ENCODE measurements at places on chromosomes 4 and X. TPM values are rescaled to one million over a fixed set of nuclear protein-coding genes. Genes with fewer than 3 reads are reported as not detected.

GRCh38 chrX:127207326-127207725 is 387.8 kb downstream of the PRR32 start:
- no peak for DNase-seq

DNA sequence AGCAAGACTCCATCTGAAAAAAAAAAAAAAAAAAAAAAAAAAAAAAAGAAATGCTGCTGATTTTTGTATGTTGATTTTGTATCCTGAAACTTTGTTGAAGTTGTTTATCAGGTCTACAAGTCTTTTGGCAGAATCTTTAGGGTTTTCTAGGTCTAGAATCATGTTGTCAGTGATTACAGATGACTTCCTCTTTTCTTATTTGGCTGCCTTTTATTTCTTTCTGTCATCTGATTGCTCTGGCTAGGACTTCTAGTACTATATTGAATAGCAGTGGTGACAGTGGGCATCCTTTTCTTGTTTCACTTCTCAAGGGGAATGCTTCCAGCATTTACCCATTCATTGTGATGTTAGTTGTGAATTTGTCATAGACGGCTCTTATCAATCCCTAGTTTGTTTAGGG is 334.4 kb downstream of the SPRY1 start:
- no peak for DNase-seq

GRCh38 chr4:39255266-39255665 is 72.9 kb downstream of the WDR19 start:
- no peak for DNase-seq

Gene TCEAL7
- not detected for total RNA-seq

DNA sequence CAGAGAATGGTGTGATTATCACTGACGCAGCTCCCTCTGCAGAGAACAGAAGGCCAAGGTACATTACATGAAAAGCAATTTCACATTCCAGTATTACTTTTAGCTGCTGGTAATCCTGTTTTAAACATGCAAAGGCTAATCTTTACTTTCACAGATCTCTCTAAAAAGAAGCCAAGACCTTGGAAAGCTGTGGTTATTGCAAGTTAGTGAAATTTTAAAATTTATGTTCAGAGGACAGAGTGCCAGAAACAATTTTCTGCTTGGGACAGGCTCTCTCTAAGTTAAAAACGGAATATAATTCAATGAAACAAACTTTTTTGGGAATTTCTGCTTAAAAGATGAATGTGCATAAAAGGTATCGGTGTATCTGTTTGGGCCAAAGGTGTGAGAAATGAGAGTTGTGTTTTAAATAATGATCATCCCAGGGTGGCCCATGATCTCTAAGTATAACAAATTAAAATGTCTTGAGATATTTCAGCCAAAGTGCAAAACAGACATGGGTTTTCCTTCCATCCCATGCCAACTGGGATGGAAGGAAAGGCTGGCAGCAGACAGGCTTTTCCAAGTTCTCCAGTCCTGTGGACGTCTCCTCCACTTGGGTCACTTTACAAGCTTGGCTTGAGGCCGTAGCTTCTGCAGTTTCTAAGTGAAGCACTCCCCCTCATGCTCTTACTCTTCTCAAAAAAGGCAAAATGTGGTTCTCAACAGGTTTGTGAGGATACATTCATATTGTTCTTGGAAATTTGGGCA is 118.0 kb downstream of the DRD5 start:
- no peak for DNase-seq

DNA sequence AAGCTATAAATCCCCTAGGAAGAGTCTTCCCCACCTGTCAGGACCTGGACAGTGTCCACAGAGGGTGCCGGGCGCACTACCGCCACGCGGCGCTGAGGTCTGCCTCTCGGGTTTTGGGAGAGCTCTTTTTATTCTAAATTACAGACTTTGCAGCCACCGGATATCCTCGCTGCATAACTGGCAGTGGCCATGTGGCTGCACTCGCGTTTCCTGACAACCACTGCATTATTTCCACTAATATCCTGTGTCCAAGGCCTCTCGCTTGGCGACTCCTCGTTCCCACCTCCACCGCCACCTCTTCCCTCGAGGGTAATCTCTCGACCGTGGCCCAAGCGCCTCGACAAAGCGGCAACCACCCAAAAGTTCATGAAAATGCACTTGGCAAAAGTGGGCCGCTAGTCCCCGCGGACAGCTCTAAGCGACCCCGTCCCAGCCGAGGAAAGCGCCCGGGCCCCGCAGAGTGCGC is 512 bp upstream of the TMEM131L start:
- DNase-seq: peak; percentile 66

DNA sequence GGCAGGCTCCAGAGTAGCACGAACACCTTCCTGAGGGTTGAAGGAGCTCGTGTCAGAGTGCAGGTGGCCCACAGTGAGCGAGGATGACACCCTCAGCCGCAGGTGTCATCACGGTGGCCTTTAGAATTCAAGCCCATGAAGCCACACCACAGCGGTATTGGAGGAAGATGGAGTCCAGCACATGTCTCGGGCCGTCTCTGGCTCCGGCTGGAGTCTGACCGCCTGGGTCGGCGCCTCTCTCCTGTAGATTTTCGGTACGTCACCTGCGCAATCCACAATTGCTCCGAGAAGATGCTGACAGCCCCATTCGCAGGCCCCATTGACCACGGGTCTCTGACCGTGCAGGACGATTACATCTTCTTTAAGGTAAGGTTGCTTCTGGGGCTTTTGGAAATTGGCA is 229.4 kb upstream of the PSAPL1 start:
- no peak for DNase-seq

DNA sequence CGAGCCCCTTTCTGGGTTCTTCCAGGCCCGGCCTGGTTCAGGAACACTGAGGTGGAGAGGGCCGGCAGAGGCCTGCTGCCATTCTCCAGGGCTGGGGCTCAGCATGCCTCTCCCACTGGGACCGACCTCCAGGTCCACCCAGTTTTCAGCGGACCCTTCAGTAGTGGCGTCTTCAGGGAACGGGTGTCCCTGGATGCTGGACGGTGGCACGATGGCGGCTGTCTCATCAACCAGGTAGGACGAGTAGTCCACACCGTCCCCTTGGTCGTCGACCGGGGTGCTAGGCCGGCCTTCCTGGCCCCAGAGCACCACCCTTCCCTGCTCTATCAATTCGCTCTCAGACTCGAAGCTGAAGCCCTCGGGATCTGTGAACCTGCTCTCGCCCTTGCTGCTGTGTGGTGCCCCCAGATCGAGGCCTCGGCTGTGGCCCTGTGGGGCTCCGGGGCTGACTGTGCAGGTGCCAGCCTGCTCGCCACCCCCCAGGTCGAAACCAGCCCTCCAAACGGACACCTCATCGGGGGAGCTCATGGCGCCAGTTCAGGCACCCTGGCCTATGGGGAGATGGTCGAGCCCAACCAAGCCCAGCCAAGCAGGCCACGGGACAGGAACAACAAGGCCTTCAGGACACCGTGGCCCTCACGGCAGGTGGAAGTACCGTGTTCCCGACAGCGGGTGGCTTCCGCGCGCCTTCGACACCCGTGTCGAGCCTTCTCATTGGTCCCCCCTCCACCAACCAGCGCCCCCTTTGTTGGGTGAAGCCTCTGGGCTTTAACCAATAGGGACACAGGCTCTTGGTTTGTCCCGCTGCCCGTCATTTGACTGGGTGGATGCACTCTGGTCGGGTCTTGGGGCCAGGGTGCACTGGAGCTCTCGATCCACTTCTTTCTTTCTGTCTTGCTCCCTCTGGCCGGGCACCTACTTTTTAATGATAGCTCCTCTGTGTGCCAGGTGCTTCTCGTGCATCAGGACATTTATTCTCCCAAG is 814 bp upstream of the LOC101059915 start:
- no peak for DNase-seq

- no peak for DNase-seq
Measured at GRCh38 chr4:1578251-1578773, 105.8 kb downstream of the FAM53A start.

GRCh38 chrX:127649011-127649410 is 403.2 kb downstream of the ACTRT1 start:
- DNase-seq: no peak

GRCh38 chr4:28167411-28167810 is 1306.8 kb downstream of the STIM2 start:
- DNase-seq: no peak

DNA sequence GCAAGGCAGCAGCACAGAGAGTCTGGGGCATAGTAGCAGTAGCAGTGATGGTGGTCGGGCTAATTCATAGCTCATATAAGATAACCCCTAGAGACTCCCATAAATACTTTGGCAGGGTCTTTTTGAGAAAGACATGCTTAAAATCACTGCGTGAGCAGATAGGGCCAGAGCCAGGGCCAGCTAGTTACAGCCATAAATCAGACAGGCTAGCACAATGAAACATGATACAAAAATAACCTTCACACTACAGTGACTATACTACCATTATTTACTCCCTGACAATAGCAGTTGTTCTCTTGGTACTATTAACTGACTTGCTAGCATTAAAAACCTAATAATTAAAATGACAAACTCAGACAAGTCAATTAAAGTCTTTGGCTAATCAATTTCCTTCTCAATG is 295.9 kb downstream of the SMARCA1 start:
- DNase-seq: no peak

Gene CYLC1
- total RNA-seq: not detected

DNA sequence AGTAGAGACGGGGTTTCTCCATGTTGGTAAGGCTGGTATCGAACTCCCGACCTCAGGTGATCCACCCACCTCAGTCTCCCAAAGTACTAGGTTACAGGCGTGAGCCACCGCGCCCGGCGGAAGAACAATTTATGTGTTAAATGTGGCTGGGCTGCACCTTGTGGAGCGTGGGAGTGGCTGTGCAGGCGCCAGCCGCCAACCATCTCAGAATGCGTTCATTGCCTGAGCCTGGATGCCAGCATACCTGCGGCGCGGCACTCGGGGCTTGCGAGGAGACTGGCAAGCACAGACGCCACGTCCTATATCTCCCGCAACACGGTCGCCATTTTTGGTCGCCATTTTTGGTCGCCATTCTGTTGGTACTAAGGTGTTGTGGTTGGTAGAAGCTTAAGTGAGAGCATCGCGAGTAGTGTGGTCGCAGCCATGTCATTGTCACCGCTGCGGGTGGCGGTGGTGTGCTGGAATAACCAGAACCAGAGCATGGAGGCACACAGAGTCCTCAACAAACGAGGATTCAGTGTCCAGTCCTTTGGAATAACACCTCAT is 193.6 kb upstream of the HTR2C start:
- no peak for DNase-seq
